Activated CD4-positive, alpha-beta T cell treated with anti-CD3 and anti-CD28 coated beads, Interleukin-2, amount 50 U/mL, for 48 hours (primary cell): ENCODE measurements at places on chromosomes 6 and 20.

DNA sequence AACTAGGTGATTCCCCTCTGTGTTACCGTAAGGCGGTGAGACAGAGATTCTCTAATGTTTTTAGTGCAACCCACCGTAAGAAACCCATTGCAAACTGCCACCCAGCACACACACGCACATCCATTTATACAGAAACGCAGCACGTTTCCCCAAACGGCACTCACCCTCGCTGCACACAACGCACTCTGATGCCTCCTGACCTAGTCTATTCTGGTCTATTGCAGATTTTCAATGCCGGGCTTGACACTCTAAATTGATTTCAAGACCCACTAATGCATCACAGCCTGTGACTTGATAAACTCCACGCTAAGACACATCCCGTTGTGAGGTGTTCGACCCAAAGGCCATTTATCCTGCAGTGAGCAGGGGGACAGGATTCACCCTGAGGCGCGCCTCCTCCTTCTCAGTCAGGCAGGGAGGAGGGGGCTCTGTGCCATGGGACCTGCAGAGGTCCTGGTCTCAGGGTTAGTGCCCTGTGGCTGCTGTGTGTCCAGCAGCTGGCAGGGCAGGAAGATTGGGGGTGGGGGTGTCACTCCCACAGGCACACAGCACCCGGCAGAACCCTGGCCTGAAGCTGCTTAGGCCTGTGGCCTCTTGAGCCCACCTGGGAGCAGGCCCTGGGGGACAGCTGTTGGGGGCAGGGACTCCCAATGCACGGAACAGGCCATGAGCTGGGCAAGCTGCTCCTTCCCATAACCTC, 335.6 kb downstream of the PREX1 start:
- DNase-seq = no peak

- DNase-seq = no peak
Observed at GRCh38 chr20:40687384-40688128, 1.5 kb downstream of the MAFB start.

GRCh38 chr6:88908598-88909548, 54.5 kb downstream of the RNGTT start:
- DNase-seq = no peak

- DNase-seq = no peak
Observed at GRCh38 chr6:107576852-107577251, 86.9 kb downstream of the SOBP start.

GRCh38 chr6:121482004-121482693, 46.7 kb downstream of the GJA1 start:
- no peak for DNase-seq

- DNase-seq = no peak
Observed at GRCh38 chr6:41564448-41565142, 18.4 kb downstream of the FOXP4 start.

DNA sequence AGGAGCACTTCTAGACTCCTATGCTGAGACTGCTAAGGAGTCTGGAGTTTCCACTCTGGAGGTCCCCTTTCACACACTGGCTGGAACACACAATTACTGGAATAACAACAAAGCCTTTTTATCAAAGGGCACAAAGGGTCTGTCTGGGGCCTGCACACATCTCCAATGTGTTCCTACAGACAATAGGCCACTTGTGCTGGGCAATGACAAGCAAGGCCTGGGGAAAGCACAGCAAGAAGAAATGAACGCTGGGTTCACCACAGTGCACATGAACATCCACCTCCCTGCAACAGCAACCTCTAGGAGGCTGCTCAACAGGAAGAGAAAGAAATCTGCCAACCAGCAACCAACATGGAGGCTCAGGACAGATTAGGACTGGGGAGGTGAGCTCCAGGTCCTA, 43.9 kb downstream of the TRPC4AP start:
- no peak for DNase-seq
